Activated CD4-positive, alpha-beta T cell treated with anti-CD3 and anti-CD28 coated beads for 36 hours (primary cell): ENCODE measurements at places on chromosomes 2 and 18. TPM values are rescaled to one million over a fixed set of nuclear protein-coding genes. Genes with fewer than 3 reads are reported as not detected.
A peak's percentile ranks its signal among the peaks of the same experiment; 100 is the strongest.

GRCh38 chr2:172464400-172465129 is 37.2 kb downstream of the ITGA6 start:
- DNase-seq = no peak
- peaks cover 72% of the 10 kb centered on the region for H3K4me1 ChIP-seq
- peak overlapping the region; percentile 65 for H3K27ac ChIP-seq
- no peak overlapping the region for H3K4me3 ChIP-seq

KCNS3 gene
- total RNA-seq = 0.07 TPM

REG3G gene
- total RNA-seq = not detected

DNA sequence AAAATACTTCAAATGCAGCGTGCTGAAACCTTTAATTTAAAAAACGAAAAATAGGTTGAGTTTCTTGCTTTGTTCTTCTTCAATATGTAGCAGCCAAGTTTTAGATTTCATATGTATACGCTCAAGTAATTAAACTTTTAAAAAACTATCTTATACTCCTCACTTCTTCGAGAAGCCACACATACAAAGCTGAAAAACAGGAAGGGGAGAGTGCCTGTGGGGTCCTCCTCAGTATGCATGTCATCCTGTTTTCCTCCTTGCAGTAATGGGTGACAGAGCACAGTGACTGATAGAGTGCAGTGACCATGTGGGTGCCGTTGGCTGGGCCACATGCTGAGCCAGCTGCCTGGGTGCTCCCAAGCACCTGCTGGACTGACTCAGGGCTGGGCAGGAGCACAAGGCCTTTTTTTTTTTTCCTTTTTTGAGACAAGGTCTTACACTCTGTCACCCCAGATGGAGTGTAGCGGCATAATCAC is 33.3 kb downstream of the UXS1 start:
- H3K36me3 ChIP-seq = peaks cover 57% of the 10 kb centered on the region
- H3K4me3 ChIP-seq = peak overlapping the region; percentile 70
- peak; percentile 70 for DNase-seq
- peaks cover 88% of the 10 kb centered on the region for H3K4me1 ChIP-seq

CFC1 gene
- total RNA-seq = not detected

- no peak overlapping the region for H3K27ac ChIP-seq
- H3K27me3 ChIP-seq = no peaks in the 10 kb centered on the region
- no peaks in the 10 kb centered on the region for H3K4me1 ChIP-seq
- H3K4me3 ChIP-seq = no peak overlapping the region
- DNase-seq = no peak
- H3K36me3 ChIP-seq = peaks cover 4% of the 10 kb centered on the region
Observed at GRCh38 chr2:207863345-207863744, 93.6 kb upstream of the FZD5 start.

KCNG3 gene
- total RNA-seq = 0.30 TPM
